ENCODE measurements at places on chromosomes 6 and 20.

GRCh38 chr6:170276369-170277057 lies 14.4 kb downstream of the DLL1 start:
- DNase-seq = no peak

GRCh38 chr6:163964789-163965188 lies 550.3 kb downstream of the QKI start:
- no peak for DNase-seq

- DNase-seq = no peak
Measured at GRCh38 chr6:158027590-158028285, 46.1 kb downstream of the SYNJ2 start.

GRCh38 chr6:56243518-56244070 lies 3.8 kb downstream of the COL21A1 start:
- DNase-seq = no peak

DNA sequence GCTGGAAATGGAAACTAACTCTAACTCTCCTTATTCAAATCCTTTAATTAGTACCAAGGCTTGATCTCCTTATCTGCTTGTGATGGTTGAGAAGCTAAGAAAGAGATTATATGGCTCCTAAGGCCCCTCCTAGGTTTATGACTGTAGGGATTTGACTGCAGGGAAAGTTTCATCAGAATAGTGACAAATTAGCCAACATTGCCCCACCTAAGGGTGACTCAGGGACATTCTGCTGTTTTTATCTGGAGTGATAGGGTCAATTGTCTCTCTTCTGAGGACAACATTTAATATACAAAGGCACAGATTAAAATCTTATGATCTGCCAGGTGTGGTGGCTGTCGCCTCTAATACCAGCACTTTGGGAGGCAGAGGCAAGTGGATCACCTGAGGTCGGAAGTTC lies 138.1 kb upstream of the MARCKS start:
- DNase-seq = no peak

DNA sequence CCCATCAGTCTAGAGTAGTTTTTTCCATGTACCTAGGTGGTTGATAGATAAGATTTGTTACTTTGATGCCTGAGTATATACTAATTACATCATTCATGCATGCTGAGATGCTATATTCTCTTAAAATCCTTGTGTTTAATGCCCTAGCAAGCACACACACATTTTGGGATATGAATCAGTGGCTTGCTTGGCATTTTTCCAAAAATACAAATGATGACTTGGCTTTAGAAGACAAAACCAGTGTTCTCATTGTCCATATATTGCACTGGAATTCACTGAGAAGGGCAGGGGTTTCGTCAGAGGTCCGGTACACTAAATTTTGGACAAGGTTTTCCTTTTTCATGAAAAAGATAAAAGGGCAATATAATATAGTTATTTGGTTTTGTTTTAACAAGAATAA lies 24.9 kb downstream of the GTPBP2 start:
- DNase-seq = no peak

DNA sequence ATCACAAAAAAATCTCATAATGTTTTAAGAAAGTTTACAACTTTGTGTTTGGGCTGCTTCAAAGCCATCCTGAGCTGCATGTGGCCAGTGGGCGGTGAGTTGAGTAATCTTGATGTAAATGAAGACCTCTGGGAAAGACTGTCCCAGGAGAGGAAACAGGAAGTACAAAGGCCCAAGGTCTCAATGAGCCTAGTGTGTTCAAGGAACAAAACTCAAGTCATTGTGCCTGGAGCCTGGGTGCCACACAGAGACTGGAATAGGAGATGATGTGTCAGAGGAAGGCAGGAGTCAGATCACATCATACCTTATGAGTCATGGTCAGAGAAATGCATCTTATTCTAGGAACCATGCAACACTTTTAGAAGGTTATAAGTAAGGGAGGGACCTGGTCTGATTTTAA lies 51.5 kb downstream of the COL19A1 start:
- peak; percentile 16 for DNase-seq

DNA sequence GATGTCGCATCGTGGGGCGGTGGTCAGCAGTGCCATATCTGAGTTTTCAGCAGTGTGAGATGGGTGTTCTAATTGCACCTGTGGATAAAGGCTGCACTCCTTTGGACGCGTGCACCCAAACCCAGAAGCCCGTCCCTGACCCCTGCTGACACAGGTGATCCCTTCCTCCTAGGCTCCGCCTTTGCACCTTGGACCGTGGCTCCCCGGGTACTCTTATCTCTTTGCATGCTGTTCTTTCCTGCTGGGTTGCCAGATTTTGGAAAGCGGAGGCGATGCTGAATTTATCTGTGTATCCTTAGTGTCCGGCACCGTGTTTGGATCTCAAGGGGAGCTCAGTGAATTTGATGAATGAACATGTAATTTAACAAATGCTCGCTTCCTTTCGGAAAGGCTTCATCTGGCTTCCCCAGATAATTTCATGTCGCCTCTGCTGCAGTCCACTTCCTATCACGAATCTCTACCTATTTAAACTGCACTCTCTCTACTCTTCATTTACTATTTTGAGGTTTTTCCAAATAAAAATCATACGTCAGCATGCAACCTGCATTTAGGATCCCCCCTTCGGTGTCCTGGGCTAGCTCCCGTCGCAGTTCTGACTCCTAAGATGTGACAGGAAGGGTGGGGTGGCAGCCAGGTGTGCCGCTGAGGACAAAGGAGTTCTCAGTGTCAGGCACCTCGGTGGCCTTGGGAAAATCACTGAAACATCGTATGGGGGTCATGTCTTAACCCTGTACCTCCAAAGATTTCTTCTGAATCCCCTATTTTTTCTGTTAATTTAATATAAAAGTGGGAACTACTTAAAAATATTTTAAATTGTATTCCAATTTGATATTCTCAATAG lies 753 bp upstream of the PERP start:
- DNase-seq = no peak

GRCh38 chr6:116450185-116450710 lies 10.9 kb upstream of the CALHM6 start:
- DNase-seq = no peak

GRCh38 chr6:12804952-12805645 lies 88.5 kb downstream of the PHACTR1 start:
- no peak for DNase-seq

GRCh38 chr6:105791179-105791578 lies 295.0 kb upstream of the PRDM1 start:
- no peak for DNase-seq

DNA sequence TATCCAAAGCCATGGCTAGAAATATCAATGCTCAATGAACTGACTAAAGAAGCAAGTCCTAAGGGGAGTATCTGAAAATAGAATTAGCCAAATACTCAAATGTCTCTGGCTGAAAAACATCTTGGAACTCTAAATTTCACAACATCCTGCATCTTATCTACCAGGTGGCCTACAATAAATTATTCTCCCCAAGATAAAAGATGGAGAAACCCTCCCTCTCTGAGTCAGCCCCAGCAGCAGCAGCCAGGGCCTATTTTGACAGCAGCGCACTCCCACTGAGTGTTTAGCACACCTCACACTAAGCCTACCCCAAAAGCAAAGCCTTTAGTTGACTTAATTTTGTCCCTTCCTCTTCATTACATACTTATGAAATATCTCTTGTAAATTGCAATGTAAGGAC lies 5.9 kb downstream of the CALHM6 start:
- no peak for DNase-seq

- peak; percentile 38 for DNase-seq
Measured at GRCh38 chr6:81228912-81229555, 523.4 kb downstream of the TENT5A start.

- DNase-seq = no peak
Measured at GRCh38 chr20:17609811-17610377, 40.0 kb downstream of the DSTN start.

DNA sequence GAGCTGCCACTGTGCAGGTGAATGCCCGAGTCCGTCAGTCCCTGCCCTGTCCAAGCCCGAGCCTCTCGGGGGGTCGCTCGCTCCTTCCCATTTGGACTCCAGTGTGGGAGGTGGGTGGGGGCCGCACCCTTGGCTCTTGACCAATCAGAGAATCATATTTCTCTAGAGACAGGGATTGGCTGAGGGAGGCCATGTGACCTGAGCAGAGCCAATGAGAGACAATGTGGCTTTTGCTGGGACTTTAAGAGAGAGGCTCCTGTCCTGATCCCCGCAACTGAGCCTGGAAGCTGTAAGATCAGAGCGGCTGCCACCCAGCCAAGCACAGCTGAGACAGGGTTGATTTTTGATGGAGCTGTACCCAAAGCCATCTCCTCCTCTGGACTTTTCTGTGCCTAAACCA lies 199.3 kb downstream of the TFAP2C start:
- DNase-seq = no peak

DNA sequence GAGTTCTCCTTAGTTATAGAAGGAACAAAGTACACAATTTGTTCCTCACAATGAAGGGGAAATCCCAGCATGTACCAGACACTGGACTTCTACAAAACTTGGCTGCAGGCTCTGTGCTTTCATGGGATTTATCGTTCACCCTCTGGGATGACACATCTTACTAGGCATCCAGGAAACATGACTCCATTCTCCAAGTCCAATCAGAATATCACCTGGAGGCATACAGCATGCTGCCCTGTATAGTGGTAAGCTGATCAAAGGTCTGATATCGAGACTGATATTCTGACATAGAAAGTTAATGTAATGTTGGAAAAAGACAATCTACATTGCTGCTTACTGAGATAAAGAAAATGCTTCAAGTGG lies 6.7 kb downstream of the RWDD2A start:
- DNase-seq = no peak

GRCh38 chr6:10633216-10633615 lies 61.2 kb downstream of the C6orf52 start:
- DNase-seq = no peak

- DNase-seq = no peak
Measured at GRCh38 chr6:150029749-150030148, 4.4 kb upstream of the RAET1L start.

DNA sequence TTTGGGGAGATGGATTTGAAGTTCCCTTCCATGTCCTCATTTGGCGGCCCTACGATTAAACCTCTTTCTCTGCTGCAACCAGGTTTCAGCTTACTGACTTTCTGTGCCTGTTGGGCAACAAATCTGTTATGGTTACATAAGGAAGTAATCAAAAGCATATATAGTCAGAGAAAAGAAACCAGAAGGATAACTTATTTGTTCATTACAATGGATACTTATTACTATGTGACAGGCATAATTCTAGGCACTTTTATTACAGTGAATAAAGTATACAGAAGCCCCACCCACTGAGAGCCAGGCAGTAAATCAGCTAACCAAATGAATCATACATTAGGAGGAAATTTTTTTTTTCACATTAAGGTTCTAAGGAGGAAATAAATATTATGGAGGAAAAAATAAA lies 9.6 kb upstream of the TRIM31 start:
- peak; percentile 14 for DNase-seq

DNA sequence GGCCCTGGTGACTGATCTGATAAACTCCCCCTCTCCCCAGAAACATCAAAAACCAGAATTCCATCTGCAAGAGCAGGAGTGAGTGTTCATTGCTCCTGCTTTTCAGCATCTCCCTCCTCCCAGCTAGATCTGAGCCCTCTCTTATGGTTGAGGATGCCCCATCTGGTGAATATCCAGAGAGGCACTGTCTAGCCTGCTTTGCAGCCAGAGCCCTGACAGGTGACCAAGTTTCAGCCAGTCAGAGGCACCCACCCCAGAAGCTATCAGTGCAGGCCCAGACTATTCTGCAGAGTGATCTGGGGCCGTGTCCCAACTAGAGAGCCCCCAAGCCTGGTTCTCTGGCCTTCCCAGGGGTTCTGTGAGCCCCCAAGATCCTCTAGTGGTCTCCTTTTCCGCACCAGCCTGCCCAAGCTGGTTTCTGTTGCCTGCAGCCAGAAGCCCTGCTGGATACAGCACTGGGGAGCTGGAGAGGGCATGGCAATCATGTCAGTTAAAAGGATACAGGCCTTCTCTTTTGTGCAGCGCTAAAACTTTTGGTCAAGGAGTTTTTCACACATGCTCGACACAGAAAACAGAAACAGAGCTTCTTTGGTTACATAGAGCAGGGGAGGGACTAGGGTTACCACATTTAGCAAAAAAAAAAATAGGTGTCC lies 6.6 kb upstream of the BMP7 start:
- no peak for DNase-seq

Data from AG09319 (cell line).